ENCODE measurements at places on chromosomes 4 and X.

GRCh38 chr4:8115916-8116315, 42.7 kb downstream of the ABLIM2 start:
- no peak for DNase-seq

DNA sequence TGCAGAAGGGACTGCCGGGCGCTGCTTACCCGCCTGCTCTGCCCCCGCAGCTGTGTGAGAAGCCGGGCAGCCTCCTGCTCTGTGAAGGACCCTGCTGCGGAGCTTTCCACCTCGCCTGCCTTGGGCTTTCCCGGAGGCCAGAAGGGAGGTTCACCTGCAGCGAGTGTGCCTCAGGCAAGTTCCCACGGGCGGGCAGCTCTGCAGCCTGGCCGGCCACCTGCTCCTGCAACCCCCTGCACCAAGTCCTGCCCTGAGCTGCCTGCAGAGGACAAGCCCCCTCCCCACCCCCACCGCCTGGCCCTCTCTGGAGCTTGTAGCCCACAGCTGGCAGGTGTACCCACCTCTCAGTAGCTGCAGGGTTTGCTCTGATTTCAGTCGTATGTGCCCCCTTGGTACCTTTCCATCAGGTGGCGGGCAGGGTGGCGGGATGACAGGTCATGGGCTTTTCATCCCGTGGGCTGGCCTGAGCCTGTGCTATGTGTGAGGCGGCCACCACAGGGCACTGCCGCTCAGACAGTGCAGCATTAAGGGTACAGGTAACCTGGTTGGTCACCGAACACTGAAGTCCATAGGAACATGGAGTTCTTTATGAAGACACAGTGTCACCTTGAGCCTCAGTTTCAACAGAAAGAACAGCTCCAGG, 56.6 kb downstream of the NELFA start:
- no peak for DNase-seq

DNA sequence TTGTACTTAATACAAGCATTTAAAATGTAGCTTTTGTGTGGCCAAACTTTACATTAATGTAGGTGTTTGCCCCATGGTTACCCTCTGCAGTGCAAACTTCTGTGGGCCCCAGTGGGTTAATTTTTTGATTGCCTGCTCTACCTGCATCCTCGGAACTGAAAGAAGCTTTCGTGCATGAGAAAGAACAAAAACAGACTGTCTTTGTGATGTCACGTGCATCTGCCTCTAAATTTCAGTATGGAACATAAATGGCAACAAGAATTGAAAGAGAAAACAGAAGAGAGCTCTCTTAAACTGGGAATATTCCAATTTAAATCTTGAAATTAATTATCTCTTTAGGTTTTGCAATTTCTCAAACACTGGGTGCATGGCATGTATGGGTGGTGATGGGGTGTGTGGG, 182.4 kb upstream of the LCORL start:
- no peak for DNase-seq

DNA sequence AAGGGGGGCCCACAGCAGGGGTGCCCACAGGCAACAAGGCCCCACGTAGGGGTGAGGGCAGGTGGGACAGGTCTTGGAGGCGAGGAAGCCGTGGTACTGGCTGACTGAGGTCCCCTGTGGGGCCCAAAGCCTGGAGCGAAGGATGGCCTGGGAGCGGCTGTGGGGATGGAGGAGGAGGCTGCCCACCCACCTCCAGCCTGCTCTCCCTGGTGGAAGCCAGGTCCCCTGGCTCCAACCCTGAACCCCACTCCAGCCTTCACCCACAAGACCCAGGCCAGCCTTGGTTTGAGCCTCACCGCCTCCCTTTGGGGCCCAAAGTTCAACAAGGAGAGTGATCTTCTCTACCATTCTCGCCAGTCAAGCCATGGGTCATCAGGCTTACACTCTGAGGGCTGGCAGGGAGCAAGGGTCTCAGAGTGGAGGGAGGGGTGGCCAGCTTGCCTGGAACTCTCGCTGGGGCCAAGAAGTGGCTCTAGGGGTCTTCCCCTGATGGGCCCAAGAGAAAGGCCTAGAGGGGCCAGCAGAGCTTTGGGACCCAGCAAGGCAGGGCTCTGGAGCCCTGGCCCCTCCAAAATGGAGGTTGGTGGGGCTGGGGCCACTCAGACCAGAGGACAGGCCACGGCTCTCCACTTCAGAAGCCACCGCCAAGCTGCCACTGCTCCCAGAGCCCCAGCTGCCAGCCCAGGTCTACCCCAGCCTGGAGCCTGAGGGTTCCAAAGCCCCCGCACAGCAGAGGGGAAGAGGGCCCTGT, 5.0 kb downstream of the PNCK start:
- no peak for DNase-seq

- DNase-seq = no peak
Observed at GRCh38 chr4:100360211-100360610, 157.6 kb downstream of the EMCN start.

GRCh38 chr4:108345862-108346817, 177.4 kb upstream of the LEF1 start:
- no peak for DNase-seq

GRCh38 chrX:48474581-48474980, 1.4 kb upstream of the FTSJ1 start:
- DNase-seq = no peak

DNA sequence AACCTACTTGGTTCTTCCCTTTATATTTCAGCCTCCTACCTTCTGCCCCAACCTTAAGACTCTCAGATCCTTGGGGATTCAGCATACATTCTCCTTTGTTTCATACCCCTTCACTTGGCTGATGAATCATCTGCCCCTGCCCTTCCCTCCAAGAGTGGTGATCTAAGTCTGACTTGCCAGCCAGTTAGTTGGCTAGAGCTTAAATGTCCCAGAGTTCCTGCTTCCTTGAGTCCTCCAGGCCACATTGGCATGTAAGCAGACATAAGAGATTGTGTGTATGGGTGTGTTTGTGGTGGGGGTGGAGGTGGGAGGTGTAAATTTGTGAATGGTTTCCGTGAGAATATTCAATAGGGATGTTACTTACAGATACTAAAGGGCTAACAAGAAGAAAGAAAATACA, 3.7 kb upstream of the TEX13D start:
- DNase-seq = no peak

DNA sequence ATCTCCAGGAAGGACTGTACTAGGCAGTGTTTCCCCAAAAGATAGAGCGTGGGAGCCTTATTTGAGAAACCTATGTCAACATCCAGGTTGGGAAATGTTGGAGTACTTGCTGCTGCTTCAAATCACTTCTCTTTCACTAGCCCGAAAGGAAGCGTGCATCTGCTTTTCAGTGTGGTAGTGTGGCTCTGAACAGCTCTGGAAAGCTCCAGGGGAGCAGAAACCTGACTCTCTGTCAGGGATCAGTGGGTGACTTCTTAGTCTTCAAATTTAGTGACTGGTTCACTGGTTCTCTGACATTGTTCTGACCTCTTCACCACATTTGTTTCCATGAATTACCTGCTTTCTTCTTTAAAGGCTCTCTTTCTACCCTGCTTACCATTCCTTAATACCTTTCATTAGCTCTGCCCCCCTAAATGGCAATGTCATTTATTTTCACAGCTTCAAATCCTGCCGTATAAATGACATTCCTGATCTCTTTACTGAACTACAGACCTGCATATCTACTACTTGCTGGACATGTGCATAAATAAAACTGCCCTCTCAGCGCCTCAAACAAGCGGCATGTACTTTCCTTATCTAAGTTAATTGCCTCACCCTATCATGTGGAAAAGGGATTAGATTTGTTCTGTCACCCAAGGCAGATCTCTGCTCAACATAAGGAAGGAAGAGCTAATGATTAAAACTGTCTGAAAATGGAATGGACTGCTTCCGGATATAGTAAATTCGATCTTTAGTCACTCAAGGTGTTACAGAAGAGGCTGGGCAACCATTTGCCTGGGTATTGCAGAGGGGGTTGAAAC, 37.0 kb downstream of the DLG3 start:
- no peak for DNase-seq

GRCh38 chrX:31331928-31332327, 260.1 kb upstream of the FTHL17 start:
- DNase-seq = no peak

DNA sequence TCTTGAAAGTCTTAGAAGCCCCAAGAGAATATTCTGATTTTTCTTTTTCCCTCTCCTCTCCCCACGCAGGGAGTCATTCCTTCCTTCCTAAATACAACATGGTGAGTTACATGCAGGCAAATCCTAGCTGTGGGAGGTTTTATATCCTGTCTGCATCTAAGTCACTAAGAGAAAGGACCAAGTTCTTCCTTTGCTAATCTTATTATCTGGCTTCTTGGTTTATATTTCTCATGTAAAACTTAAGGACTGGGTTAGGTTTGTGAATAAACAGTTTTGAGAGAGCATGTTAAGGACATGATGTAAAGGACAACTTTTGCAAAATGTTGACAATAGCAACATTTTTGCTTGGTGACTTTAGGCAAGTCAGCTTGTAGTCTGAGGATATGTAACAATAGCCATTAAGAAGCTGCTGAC, 5.1 kb upstream of the CXCL9 start:
- no peak for DNase-seq

GRCh38 chr4:102333787-102334186, 11.5 kb downstream of the SLC39A8 start:
- DNase-seq = no peak

GRCh38 chrX:15437724-15438123, 53.5 kb upstream of the VEGFD start:
- no peak for DNase-seq

DNA sequence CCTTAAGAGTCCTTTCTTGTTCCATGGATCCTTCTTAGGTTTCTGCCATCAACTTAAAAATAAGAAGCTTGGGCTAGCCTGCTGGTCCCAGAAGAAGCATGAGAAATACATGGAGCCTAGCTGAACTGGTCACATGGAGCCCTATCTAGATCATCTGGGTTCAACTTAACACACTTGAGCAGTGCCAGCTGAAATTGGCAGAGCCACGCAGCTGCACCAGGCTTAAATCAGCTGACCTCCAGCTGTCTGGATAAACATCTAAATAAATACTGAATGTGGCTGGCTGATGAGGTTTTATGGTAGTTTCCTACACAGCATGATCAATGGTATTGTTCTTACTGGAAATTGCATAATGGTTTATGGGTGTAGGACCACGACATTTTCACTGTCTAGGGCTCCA, 598.4 kb upstream of the FAM241A start:
- DNase-seq = no peak

- no peak for DNase-seq
Observed at GRCh38 chr4:1616557-1616930, 67.6 kb downstream of the FAM53A start.

DNA sequence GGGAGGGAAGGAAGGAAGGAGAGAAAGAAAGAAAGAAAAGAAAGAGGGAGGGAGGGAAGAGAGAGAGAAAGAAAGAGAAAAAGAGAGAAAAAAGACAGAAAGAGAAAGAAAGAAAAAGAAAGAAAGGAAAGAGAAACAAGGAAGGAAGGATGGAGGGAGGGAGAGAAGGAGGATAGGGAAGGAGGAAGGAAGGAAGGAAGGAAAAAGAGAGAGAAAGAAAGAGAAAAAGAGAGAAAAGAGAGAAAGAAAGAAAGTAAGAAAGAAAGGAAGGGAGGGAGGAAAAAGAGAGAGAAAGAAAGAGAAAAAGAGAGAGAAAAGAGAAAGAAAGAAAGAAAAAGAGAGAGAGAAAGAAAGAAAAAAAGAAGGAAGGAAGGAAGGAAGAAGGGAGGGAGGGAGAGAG, 105.8 kb upstream of the RBPJ start:
- DNase-seq = no peak

- DNase-seq = no peak
Observed at GRCh38 chr4:84952776-84953175, 13.7 kb downstream of the WDFY3 start.

- peak; percentile 51 for DNase-seq
Observed at GRCh38 chr4:88803600-88804096, 106.0 kb upstream of the NAP1L5 start.

- DNase-seq = no peak
Observed at GRCh38 chr4:183873409-183874185, 31.5 kb upstream of the STOX2 start.

DNA sequence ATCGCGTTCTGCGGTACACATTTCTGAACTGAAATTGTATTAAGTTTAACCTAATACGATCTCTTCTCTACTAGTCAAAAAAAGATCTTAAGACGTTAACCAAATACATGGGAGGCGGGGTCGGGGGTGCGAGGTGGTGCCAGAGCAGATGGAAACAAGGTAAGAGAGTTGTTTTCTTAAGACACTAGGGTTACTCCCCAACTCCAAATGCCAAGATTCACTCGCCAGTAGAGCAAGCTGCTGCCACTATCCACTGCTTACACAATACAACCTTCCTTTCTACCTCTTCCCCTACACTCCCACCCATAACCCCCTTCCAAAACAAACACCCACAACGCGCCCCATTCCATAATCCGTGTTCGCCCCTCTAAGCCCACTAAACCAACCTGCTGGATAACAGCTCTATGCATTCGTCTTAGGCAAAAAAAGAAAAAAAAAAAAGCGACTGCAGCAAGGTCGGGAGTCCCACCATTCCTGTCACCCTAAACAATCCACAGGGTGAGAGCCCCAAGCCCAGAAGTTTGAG, 1.3 kb downstream of the LCORL start:
- no peak for DNase-seq

DNA sequence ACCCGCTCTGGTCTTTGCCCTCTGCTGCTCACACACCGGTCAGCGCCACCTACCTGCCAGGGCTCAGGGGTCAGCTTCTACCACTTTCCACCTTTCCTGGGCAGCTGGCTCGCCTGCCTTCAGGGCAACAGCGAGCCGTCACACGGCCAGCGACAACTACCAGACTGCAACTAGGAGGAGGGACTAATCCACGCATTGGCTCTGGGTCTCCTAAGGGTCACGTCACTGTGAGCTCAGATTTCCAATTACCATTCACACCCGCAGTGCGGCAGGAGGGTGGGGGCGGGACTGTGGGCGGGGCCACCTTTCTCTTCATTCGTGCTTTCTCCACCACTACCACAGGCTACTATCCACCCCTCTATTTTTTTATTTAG, at the start of gene BEX5:
Gene BEX5, minus strand, starts transcription at position 172 of the 374 bp plus-strand sequence. CDS start 1,712 bp downstream, outside the sequence.
- DNase-seq = peak; percentile 81

- DNase-seq = peak; percentile 67
Observed at GRCh38 chr4:169621731-169622492, 1.5 kb downstream of the CLCN3 start.

GRCh38 chr4:89469930-89470375, 162.4 kb upstream of the GPRIN3 start:
- DNase-seq = peak; percentile 94

GRCh38 chr4:166128403-166128802, 255.4 kb downstream of the TLL1 start:
- no peak for DNase-seq

DNA sequence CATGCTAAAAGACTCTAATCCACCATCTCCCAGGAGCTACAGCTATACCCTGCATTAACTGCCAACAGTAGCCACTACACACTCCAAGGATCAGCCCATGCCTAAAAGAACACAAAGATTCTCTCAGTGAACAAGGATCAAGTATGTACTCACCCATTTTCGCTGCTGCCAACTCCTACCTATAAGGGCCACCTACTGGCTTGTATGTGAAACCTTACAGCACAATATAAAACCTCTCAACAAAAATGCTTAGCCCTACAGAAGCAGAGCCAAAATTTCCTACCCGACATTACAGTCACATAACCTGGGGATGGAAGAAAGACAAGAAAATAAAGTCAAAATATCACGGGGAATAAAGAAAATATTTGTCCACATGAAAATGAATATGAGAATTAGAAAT, 562.8 kb upstream of the POU3F4 start:
- no peak for DNase-seq

- DNase-seq = no peak
Observed at GRCh38 chr4:158566860-158567259, 45.2 kb downstream of the RXFP1 start.

- DNase-seq = no peak
Observed at GRCh38 chr4:52511825-52512224, 147.3 kb downstream of the USP46 start.
